Stimulated activated CD8-positive, alpha-beta memory T cell treated with anti-CD3 and anti-CD28 coated beads, Interleukin-15, amount 100 ng/mL, for 48 hours (primary cell): ENCODE measurements at places on chromosomes 3 and 15.
A peak's percentile ranks its signal among the peaks of the same experiment; 100 is the strongest.

DNA sequence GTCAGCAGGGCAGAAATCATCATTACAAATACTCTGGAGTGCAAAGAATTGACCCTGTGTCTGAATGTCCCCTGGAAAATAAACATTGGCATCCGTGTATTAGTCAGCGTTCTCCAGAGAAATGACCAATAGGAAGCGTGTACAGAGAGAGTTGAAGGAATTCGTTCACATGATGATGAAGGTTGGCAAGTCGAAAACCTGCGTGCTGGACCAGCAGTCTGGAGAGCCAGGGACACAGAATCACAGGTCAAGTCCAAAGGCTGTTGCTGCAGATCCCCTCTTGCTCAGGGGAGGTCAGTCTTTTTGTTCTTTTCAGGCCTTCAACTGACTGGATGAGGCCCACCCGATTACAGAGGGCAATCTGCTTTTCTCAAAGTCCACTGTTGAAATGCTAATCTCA is 16.6 kb downstream of the GP9 start:
- DNase-seq = no peak

GRCh38 chr15:28997791-28998190 is 112.0 kb downstream of the APBA2 start:
- DNase-seq = no peak

DNA sequence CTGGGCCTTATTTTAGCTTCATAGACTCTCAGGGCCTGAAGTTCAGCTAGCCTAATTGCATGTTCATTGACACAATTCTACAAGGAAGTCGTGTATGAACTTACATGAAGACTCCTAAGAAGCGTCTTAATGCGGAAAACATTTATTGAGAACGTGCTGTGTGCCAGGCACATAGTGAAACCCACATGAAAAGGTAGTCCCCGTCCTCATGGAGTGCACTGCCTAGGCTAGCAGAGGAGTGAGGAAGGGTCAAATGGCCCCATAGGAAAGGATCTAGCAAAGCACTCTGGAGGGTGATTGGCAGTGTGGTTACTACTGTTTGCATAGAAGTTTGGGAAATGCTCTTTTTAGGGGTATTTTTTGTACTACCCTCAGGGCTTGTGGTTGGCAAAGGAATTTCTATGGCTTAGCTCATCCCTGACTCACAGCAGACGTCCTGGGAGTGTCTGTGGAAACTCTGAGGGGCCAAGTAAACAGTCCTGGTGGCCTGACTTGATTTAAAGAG is 854 bp upstream of the NPTN start:
- DNase-seq = no peak

- no peak for DNase-seq
Measured at GRCh38 chr3:19074257-19074900, 73.9 kb upstream of the KCNH8 start.

- DNase-seq = no peak
Measured at GRCh38 chr15:31461375-31461774, 134.7 kb downstream of the KLF13 start.

DNA sequence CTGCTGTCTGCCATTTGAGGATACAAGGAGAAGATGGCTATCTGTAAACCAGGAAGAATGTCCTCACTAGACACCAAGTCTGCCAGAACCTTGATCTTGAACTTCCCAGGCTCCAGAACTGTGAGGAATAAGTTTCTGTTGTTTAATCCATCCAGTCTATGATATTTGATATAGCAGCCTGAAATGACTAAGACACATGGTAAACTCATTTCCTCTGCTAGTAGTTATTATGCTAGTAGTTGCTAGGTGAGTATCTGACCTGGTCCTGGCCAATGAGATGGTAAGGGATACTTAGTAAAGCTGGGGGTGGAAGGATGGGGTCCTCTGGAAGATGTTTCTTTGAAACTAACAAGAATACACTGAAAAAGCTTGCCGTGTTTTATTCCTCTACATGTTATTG is 280.7 kb upstream of the ARHGEF26 start:
- DNase-seq = no peak

- DNase-seq = no peak
Measured at GRCh38 chr15:33048255-33048654, 146.3 kb downstream of the FMN1 start.

GRCh38 chr3:109275702-109276293 is 40.5 kb downstream of the DPPA2 start:
- DNase-seq = no peak

DNA sequence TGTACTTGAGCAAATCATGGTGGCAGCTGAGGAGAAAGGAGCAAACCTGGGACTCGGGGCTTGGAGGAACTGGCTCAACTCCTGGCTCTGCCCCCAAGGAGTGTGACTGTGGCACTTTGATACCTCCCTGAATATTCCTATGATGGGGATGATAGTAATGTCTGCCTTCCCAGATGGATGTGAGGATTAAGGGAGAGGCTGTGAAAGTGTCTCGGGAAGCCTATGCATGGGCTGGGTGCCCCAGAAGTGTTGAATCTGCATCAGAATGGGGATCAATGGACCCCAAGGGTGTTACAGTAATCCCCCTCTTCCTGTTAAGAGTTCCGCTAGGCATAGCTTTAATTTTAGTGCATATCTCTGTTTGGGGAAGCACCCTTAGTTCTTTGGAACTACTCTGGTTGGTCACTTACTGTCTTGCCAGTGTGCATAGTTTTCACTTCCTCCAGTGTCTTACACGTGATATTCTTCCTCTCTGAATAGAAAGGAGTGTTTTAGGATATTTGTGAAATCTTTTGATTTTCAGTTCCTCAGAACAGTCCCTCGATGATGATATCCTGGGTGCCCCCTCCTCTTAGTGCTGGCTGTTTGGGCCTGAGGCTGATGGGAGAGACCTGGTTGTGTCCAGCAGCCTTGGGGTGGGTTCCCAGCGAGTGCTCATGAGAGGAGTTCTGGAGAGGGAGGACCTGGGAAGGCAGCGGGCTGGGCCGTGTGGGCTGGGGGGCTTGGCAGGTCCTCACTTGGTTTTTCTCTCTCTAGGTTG is 97.5 kb downstream of the CHDH start:
- no peak for DNase-seq

DNA sequence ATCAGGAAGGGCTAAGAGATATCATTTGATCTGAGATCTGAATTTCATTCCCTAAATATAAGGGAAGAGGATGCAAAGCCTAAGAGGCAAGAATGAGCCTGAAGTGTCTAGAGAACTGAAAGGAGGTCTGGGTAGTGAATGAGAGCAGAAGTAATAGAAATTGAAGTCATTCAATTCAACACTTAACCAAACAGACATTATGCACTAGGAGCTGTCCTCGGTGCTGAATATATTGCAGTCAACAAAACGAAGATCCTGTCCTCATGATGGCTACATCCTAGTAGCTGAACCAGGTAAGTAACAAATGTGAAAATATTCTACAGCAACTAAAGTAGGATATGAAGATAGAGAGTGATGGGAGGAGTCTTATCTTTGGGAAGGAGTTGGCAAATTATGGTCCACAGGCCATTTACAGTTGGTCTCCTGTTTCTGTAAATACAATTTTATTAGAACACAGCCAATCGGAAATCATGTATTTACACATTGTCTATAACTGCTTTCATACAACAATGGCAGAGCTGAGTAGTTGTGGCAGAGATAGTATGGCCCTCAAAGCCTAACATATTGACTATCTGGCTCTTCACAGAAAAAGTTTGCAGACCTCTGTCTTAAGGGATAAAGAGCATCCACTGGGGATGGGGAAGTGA is 192.9 kb upstream of the CADPS start:
- no peak for DNase-seq

- peak; percentile 25 for DNase-seq
Measured at GRCh38 chr3:185308126-185308754, 54.4 kb upstream of the EHHADH start.

- no peak for DNase-seq
Measured at GRCh38 chr15:39075311-39075710, 505.6 kb upstream of the THBS1 start.

DNA sequence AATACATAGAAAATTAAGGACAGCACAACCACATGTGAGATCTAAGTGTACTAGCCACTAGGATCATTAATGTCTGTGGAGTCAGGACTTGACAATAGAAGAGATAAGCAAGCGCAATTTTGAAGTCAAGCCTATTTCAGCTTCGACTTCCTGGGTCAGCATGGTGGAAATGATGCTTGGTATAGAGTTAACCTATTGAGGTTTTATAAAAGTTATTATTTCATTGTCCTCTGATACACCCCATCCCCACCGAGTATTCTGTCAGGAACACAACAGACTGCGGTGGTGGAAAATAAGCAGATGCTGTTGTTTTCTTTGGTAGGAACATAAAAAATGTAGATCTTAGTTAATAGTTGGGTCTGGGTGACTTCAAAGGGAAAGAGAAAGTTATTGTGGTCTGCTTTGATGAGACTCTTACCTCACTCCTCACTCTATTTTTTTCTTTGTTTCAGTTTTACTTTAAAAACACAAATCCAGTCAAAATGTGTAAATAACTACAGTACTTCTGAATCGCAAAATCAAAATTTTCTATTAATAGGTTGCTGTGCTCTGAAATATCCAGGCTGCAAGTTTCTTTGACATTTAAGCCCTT is 82.1 kb downstream of the IL5RA start:
- no peak for DNase-seq

GRCh38 chr3:54065140-54065539 is 57.2 kb upstream of the CACNA2D3 start:
- DNase-seq = no peak

GRCh38 chr3:167859610-167860009 is 124.1 kb downstream of the SERPINI1 start:
- no peak for DNase-seq

DNA sequence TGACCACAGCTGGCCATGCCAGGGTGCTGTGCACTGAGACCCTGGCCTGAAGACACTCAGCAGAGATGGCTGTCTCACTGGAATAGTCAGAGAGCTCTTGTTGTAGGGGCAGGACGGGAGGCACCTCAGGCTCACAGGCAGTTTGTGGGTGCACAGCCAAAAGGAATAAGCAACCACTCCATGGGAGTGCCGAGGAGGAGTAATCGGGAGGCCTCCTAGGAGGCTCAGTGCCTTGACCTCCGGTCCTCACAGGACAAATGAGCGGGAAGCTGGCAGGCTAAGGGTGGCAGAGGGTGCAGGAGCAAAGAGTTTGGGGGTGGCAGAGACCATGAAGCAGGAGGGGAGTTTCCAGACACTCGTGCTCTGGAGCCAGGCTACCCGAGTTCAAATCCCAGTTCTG is 81.7 kb downstream of the SMAD6 start:
- DNase-seq = no peak

GRCh38 chr15:84914909-84915605 is 30.6 kb downstream of the SLC28A1 start:
- peak; percentile 49 for DNase-seq

GRCh38 chr3:65400899-65401298 is 637.8 kb downstream of the MAGI1 start:
- no peak for DNase-seq

DNA sequence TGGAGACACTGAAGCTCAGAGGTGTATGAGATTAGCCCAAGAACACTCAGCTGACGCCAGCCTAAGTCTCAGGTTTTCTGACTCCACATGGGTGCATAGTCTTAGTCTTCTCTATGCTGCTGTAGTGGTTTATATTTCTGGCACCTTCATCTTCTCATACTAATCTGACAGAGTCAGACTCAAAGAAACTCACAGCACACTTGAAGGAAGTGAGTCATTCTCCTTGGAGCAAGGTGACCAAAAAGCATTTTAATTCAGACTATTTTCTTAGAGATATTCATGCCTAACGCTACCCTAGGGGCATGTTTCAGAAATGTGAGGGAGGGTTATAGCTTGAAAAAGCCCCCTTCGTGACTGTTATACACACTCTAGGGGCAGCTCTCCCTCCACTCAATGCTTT is 775.3 kb upstream of the ARPP21 start:
- DNase-seq = no peak

DNA sequence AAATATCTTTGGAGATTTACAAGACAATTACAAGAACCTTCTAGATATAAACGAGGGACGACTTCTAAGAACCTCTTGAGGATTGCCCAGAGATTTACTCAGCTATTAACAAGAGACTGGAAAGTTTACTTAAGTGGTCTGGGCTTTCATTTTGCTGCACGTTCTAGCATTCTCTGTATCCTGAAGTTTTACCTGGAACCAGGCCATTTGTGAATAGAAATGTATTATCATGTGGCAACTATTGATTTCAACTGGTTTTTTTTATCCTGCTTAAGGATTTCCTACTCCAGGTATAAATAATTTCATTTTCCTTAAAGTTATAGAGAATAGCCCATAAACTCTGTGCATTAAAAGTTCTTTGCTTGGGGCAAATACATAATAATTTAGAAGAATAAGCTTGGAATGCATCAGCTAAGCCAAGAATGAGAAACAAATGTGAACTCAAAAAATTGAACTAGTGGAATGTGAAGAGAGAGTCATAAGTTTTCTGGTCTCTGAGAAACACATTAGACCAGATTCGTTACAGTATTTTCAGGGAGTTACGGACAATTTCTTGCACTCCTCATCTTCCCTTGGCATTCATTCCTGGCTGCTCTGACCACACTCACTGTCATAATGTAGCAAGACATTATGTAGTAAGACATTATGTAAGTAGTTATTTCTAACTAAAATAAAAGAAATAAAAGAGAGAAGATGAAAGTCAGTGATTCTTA is 1.3 kb downstream of the AQP9 start:
- no peak for DNase-seq

DNA sequence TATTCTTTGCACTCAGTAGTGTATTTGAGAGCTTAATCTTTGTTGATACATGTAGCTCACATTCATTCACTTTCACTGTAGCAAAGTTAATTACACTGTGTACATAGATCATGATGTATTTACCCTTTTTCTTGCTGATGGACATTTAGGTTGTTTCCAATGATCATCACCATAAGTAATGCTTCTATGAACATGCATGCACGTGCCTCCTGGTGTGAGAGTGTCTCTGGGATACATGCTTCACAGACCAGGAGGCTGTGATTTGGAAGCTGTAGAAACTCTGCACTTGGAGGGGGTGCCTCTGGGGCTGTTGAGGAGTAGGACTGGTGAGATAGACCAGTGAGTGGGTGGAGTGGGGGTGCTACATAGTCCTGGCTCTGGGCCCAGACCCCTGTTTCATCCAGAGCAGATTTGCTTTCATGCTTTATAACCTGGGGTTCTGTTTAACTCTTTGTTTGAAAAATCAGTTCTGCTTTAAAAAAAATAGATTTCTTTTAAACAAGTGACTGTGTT is 18.2 kb upstream of the SMAD3 start:
- no peak for DNase-seq

GRCh38 chr3:193974671-193975535 is 161.0 kb upstream of the HES1 start:
- no peak for DNase-seq

DNA sequence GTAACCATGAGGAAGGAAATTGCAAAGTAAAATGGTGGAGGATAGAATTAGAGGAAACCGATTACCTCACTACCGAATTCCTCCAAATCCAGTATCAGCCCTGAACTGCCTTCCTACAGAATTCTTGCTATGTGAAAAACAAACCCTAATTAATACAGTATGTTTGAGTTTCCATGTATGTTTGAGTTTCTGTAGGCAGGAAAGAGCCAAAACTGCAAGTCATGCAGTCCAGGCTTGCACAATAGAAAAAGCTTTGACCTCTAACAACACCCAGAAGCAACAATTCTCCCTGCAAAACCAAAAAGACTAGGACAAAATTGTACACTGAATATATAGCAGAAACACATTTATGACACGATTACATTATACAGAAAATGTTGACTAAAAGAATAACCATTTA is 614.8 kb downstream of the DIPK2A start:
- DNase-seq = no peak
